ENCODE measurements at places on chromosomes 5 and 9. TPM values are rescaled to one million over a fixed set of nuclear protein-coding genes. Genes with fewer than 3 reads are reported as not detected.

Gene AGXT2
- not detected for total RNA-seq

Gene DNAJC25
- 14.2 TPM for total RNA-seq

Gene WDR31
- total RNA-seq = 0.79 TPM

Gene CTSV
- 21.0 TPM for total RNA-seq

Gene PLAC8L1
- 0.33 TPM for total RNA-seq

Gene SLC6A19
- not detected for total RNA-seq

Gene F2RL2
- total RNA-seq = 20.2 TPM

Gene TEK
- 2.3 TPM for total RNA-seq

Gene IL13
- not detected for total RNA-seq

Gene TMEM215
- not detected for total RNA-seq

GRCh38 chr5:157130925-157131324 is 11.7 kb downstream of the MED7 start:
- peak; percentile 53 for DNase-seq

GRCh38 chr5:107398703-107399102 is 272.0 kb downstream of the EFNA5 start:
- DNase-seq = no peak

- peak; percentile 82 for DNase-seq
These were observed 220.3 kb downstream of the NR3C1 start for GRCh38 chr5:143182901-143183820.

- DNase-seq = no peak
These were observed 457.6 kb upstream of the GRAMD2B start for GRCh38 chr5:125965577-125965976.

- no peak for DNase-seq
These were observed 87.7 kb downstream of the PDE8B start for GRCh38 chr5:77298146-77298545.

DNA sequence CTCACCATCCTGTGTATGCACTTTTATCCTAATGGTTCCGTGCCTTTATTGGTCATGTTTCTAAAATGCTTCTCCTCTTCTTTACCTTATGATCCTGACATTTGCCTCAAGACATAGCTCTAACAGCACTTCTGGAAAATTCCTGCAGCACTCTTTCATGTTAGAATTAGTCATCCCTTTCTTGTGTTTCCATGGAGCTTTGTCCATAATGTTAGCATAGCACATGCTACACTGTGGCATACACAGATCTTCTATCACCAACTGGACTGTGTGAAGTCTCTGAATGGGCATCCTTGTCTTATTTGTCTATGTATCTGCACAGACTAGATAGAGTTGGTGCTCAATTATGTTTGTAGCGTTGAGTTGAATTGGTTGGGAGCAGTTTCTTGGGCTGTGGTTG is 2.0 kb downstream of the SCGB3A2 start:
- no peak for DNase-seq

DNA sequence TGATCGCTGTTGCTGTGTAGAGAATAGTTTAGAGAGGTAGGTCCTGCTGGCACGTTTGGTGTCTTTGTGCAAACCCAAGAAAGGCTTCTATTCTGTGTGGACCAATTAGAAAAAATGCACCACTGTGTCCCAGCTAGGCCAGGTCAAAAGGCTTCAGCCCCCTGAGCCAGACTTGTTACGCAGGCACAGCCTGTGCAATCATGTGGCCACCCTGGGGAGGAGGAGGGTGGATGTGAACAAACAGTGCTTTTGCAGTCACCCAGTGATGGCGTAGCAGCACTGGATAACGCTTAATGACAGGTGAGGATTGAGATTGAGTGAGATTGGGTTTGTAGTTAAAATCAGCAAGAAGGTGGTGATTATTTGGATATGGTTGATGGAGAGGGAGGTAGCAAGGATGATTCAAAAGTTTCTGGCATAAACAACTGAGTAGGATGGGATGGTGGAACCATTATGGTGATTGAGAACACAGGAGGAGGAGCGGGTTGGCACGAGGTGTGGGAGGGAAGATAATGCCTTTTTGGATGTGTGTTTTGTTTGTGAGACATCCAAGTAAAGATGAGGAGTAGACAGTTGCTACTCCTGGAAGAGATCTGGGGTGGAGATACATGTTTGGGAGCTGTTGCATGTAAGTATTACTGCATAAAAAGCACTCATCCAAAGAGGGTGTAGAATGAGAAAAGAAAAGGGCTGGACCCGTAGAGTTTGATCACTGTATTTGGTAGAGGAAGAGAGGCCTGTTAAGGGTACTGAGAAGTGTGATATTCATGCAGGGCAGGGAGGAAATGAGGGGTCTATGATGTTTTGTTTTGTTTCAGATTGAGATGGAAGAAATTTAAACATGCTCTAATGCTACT is 6.7 kb downstream of the GCNT1 start:
- DNase-seq = no peak

GRCh38 chr9:111645806-111646205 is 14.7 kb downstream of the DNAJC25 start:
- no peak for DNase-seq

DNA sequence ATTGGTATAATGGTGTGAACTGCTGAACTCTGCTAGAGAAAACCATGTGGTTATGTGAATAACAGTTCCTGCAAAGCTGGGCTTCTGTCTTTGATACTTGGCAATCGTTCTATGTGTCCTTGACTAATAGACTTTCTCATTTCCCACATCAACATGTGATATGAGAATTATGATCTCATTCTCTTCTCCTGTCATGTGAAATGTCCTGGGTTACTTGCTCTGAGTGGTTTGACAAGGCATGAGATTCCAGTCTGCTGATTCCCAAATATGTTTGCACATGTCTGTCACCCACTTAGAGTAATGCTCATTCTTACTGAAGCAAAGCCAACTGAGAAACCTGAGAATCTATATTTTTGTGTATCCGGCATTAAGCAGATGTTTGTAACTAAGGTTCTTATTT is 141.2 kb downstream of the PARP8 start:
- no peak for DNase-seq

DNA sequence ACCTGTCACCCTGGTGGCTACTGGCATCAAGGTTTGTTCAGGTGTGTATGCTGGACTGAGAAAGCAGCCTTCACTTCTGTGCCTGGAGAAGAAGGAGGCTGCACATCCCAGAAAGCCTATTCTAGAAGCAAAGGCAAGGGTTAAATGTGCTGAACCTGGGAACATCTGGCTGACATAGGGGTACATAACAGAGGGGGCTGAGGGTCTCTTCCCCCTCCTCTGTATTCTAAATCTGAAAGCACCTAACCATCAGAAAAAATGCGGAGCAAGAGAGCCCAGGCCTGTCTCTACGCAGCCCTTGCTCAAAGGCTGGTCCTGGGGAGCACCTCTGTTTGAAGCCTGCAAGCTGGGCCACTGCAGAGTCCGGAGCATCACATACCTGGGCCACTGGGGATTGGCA is 53.2 kb upstream of the FSTL4 start:
- no peak for DNase-seq

- DNase-seq = peak; percentile 27
These were observed 80.2 kb downstream of the NTNG2 start for GRCh38 chr9:132241840-132242620.

GRCh38 chr9:38024036-38024681 is 44.9 kb downstream of the SHB start:
- peak; percentile 75 for DNase-seq

DNA sequence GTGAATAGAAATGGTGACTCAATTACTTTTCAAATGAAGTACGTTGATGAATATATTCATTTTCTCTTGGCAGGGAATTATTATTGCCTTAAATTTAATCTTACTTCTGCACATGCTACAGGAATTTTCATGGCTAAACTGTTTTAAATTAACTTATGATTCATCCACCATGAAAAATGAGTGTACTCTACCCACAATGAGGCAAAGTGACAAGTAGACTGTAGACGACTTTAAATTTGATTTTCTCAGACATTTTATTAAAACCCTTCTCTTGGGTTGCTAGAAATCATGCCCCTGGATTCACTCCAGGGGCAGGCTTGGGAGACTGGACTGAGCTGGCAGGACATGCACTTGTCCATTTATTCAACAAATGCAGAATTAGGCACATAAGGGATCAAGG is 23.5 kb upstream of the ERAP2 start:
- no peak for DNase-seq

DNA sequence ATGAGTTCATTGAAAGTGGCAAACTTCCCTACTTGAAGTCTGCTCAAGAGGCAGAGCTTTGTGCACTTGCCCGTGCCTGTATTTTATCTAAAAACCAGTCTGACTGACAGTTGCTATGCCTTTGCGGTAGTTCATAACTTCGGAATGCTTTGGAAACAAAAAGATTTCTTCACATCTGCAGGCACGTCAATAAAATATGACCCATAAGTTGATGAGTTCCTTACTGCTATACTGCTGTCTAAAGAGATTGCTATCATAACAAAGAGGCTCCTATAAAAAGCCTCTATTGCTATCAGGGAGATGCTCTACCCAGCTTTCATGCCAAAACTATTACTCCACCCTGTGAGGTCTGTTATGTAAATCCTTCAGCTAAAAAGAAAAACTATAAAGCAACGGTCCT is 25.4 kb upstream of the RNF20 start:
- DNase-seq = no peak

DNA sequence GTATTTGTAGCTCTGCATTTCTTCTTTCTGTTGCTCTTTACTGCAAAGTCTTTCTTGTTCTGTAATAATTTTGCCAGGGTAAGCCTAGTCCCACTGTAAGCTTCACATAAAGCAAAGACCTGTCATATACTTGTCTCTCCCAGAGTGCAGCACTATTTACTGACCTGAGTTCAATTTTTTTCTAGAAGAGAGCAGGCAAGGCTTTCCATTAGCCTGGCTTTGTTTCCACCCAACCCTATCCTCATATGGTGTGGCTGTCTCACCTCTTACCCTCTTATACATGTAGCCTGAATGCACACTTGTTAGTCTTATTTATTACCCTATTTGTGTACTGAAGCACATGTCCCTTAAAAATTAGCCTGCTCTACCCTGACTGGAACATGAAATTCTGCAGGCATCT is 170.4 kb downstream of the EFNA5 start:
- no peak for DNase-seq

DNA sequence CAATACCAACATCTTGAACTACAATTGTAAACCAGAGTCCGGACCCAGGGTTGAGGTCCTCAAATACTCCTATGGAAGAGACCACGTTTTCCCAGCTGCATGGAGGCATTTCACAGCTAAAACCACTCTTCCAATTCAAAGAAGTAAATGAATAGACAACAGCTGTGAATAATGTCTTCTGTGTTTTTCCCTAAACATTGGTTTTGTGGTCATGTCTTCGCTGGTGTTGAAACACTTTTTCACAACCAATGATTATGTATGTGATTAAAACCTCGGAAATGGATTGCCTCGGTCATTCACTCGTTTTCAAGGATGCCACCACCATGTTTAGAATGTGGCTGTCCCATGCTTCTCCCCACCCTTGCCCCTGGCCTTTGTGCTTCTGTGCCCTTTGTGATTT is 9.4 kb upstream of the TENT4A start:
- no peak for DNase-seq

DNA sequence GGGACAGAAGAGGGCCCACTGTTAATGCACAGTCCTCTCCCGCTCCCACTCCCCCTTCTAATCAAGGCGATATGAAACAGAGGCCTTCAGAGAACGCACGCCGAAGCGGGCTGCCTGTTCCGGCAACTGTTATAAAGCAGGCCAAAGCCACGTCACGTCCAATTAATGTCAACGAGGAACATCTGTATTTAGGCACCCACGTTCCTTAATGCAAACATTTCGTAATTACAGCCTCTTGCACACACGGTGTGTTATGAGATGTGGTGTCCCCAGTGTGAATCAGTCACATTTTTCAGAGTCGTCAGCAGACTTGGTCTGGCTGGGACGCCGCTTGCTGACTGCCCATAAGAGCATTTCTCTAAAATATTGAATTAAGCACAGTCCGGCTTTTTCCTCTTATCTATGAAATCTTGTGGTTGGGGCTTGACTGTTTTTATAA is 339.0 kb downstream of the NSG2 start:
- DNase-seq = no peak

DNA sequence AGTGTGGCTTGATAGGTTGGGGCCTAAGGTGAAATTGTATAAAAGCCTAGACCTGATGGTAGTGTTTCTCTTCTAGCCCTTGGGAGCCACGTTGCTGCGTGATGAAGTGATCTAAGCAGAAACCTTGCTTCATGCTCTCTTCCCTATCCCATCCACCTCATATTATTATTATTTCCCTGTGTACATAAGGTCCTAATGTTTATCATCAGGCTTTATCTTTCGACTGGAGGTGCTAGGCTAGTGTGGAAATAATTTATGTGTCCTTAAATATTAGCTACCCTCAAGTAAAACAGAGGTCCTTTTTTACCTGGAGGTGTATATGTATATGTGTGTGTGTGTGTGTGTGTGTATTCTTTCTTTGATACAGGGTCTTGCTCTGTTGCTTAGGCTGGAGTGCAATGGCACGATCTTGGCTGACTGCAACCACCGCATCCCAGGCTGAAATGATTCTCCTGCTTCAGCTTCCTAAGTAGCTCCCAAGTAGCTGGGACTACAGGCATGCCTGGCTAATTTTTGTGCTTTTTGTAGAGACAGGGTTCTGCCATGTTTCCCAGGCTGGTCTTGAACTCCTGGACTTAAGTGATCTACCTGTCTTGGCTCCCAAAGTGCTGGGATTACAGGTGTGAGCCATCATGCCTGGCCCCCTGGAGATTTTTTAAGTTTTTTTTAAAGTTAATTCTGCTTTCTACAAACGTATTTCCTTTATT is 3.7 kb downstream of the UGCG start:
- DNase-seq = no peak

DNA sequence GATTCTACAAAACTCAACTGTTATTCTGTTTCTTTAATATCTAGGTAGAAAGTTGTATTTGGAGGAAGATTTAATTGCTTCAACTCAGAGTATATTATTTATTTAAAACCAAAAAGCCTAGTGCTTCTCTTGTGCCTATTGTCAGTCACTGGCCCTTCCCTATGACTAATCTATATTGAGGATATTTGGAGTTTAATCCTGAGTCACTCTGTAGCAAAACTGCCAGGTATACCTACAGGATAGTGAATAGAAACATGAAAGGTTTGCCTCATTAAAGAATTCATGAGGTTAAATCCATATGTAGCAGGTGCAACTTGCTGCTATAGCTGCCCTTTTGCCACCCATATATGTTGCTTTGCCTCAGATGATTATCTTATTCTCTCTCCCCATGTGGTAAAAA is 15.1 kb downstream of the PLK2 start:
- no peak for DNase-seq

DNA sequence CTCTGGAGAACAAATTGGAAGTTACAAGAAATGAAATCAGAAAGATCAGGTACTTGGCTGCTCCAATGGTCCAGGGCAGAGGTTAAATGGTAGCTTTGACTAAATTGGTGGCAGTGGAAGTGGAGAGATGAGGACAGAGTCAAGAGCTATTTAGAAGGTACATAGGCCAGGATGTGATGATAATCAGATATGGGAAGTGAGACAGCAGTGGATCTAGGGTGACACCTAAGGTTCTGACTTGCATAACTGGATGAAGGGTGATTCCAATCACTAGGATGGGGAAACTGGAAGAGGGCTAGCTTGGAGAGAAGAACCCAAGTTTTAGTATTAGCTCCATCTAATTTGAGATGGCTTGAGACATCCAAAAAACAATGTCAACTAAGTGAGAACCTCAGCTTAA is 24.0 kb upstream of the NDUFB6 start:
- DNase-seq = no peak
